ENCODE measurements at places on chromosomes 3 and 15.

DNA sequence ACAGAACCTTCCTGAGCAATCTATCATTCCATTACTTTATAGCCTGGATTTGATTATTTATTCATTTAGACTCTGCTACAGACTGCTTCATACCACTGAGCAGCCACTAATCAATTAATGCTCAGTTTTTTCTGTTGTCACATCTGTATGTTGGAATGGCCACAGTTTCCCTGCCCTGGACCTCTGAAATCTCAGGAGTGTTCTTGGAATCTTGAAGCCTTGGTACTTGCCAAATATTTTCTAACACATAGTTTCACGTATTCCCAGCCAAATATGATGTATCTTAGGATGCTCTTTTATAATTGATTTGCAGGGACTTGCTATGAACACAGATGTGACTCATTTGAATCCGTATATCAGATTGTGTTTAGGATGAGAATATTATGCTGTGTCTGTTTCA is 225.8 kb downstream of the TAFA4 start:
- DNase-seq, result no peak

DNA sequence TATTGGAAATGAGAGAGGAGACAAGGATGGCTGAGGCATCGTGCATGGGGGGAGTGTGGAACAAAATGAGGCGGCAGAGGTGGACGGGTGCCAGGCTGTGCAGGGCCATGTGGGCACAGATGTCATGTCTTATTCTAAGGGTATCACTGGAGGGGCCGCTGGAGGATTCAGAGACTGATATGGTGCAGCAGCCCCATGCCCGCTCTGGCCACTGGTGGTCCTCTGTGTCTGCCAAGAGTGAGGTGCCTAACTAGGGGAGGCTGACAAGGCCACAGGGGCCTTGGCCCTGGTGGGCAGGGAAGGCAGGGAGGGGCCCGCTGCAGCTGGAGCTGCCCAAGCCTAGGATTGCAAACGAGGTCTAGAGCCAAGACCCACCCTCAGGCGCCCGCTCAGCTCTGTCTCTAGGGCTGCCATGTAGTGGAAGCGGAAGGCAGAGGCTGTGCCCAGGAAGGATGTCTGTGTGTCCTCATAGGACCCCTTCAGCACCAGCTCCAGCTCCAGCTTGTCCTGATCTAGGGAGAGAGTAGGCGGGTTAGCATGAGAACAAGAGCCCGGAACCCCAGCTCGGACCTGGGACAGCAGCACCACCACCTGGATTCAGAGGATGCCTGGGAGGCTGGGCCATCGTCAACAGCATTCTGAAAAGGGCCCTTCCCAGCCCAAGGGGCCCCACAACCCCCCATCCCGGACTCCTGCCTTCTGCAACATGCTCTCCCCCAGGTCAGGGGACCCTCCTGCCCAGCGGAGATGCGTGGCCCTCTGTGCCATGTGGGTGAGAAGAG is 11.3 kb downstream of the PLA2G4D start:
- no peak for DNase-seq

GRCh38 chr3:63309768-63310167 is 31.7 kb downstream of the SYNPR start:
- no peak for DNase-seq

GRCh38 chr3:32399030-32399620 is 7.5 kb downstream of the CMTM7 start:
- no peak for DNase-seq

GRCh38 chr15:73914145-73914544 is 12.1 kb upstream of the LOXL1 start:
- no peak for DNase-seq

DNA sequence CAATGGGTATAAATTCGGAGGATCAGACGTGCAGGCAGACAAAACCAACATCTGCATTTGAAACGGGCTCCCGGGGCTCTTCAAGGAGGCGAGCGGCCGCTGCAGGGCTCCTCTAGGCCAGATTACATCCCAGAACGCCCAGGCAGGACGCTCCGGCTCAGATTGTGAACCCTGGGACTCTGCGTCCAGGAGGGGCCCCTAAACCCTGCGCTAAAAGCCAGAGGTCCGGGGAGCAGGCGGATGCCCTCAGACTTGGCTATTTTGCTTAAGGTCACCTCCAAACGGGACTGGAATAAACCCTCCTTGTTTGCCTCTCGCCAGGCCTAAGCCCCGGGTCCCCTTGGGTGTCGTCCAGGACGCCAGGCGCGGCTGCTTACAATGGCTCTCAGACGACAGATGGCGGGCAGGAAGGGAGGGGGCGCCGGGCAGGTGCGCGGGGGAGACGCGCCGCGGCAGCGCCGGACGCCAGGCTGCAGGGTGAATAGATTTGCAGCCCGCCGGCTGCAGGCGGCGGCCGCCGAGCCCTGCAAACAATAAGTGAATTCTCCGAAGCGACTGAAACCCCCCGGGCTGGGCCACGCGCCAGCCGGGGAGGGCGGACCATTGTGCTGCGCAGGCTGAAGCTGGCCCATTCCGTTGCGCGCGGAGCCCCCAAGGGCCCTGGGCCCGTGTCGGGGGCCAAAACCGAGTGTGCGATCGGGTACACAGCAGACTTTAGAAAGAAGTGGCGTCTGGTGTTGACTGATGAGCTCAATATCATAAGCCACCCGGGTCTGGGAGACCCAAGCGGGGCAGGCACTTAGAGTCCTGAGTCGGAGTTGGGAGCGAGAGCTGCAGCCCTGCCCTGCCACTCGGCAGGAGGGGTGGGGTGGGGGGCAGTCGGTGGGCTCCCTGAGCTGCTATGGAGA is 32.3 kb upstream of the AMOTL2 start:
- no peak for DNase-seq

- DNase-seq, result no peak
These were observed 56.7 kb upstream of the CNTN4 start for GRCh38 chr3:2041931-2042330.

DNA sequence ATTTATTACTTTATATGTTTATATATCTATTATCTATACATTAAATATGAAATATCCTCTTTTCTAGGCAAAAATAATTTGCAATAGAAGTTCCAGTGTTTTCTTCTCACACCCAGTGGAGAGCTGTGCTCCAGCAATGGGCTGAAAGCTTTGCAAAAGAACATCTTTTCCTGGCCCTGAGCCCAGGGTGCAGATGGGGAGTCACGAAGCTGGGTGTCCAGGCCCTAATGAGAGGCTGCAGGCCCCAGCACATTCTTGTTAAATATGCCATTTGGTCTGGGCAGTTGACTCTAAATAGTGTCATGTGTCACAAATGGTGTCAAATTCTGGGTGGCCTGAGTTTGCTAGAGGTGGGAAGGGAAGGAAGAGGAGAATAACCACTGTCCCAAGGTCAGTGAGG is 5.7 kb downstream of the NTRK3 start:
- DNase-seq, result no peak

- peak; percentile 51 for DNase-seq
These were observed 311.3 kb downstream of the SLC9A9 start for GRCh38 chr3:143536817-143537535.

DNA sequence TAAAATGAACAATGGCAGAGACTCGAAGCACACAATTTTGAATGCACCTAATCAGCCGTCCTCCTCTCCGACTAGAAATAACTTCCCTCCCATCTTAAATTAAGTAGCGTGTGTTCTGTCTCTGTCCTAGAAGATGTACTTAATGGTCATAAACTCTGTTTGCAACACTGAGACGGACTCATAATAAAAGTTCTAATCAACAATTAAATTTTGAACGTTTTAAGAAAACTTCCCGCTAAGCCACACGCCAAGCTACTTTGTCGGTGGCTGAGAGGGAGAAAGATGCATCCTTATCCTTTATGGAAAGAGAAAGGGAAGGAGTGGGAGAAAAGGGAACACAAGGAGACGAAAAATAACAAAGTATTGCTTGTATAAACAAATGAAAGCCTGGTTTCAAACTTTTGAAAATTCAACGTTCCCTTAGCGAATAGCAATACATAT is 989 bp downstream of the GNB4 start:
- DNase-seq, result no peak

DNA sequence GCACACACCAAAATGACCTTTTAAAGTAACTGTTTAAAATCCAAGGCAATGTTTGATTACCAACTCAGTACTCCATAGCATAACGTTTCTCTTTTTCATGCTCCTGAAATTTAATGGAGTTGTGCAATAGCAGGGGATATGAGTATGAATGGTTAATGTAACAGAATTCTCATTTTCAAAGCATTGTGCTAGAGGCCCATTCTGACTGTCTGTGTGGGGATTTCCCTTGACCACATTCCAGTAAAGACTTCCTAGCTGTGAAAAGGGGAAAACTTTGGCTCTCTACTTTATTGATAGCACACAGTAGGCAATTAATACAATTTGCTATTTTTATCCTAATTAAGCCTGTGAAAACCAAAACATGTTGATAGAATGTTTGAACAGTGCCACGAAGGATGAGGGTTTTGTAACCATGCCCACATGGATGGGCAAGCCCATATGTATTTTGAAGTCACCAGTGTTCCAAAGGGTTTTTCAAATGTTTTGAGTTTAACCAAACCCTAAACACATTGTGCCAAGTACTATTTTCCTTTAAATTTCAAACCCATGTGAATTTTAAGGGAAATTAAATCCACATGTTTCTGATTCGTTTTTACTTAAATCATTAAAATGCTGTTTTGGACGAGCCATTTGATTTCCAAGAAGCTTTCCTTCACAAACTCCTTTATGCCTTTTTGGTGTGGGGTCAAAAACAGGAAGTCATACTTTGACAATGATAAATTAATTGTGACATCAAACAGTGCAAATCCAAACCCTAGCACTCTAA is 261.2 kb downstream of the SHOX2 start:
- DNase-seq, result peak; percentile 50

GRCh38 chr15:100536733-100537132 is 8.0 kb upstream of the CERS3 start:
- DNase-seq, result no peak

DNA sequence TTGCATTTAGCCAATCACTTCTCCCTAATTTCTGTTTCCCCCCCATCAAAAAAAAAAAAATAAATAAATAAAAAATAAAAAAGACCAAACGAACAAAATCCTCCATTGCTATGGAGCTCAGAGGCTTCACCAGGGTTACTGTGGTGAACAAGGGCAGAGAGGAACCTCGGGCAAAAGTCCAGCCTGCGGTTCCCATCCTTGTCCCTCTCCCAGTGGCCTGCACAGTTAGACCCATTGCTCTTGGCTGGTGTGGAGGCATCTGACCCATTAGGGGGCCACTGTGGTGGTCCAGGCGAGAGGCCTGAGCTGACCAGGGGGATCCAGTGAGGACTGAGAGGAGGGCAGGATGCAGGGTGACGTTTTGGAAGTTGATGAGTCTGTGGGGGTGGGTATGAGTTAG is 18.8 kb downstream of the CORO2B start:
- DNase-seq, result no peak

- no peak for DNase-seq
These were observed 863 bp downstream of the PSMA4 start for GRCh38 chr15:78540871-78541743.

DNA sequence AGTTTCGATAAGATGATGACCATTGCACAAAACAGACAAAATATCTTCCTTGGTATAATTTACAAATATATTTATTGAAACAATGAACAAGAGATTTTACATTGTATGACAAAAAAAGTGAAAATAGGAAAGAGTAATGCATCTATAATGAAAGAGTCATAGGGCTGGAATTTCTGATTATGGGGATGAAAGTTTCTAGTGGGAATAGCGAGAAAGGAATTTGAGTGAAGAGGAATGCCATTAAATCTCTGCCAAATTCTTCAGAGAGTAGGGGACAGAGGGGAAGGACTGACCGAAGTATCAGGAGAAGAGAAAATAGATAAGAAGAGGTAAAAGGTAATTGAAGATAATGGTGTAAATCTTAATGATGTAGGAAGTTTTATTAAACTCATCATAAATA is 125.4 kb downstream of the VGLL3 start:
- DNase-seq, result no peak

DNA sequence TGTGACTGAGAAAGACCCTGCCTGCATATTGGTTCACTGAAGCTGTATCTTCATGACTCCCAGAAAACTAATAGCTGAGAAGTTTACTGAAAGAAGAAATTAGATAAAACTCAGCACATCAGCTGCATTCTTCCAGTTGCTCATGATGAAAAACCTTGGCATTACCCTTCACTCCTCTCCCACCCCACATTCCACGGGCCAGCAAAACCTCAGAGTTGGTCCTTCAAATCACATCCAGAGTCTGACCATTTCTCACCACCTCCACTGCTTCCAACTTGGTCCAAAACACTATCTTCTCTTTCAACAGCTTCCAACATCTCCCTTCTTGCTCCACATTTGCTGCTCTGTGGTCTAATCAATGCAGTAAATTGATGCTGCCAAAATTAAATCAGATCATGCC is 97.1 kb downstream of the CD47 start:
- DNase-seq, result no peak

GRCh38 chr3:51471775-51472652 is 27.8 kb downstream of the DCAF1 start:
- DNase-seq, result no peak

DNA sequence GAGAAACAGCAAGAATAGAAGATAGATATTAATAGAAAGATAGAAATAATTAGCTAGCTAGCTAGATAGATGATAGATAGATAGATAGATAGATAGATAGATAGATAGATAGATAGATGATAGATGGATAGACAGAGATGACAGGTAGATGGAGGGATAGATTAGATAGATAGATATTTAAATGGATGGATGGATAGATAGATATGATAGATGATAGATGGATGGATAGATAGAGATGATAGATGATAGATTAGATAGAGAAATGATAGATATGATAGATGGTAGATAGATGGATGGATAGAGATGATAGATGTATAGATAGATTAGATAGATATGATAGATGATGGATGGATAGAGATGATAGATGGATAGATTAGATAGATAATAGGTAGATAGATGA is 8.3 kb upstream of the ATP10A start:
- no peak for DNase-seq

DNA sequence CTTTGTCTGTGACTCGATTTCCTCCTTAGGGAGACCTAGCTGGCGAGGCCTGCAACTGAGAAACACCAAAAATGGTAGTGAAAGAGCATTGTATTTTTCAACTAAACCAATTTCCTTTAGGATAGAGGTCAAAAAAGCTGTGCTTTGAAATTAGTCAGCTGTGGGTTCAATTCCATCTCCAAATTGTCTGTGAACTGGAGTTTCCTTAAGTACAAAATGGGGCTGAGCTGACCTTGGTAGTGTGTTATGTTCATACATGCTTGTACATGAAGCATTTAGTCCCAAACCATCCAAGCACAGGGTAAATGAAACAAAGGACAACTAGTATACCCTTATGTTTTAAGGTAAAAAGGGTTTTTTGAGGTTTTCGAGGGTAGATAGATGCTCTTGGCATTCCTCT is 99.3 kb downstream of the RARB start:
- no peak for DNase-seq

- no peak for DNase-seq
These were observed 2.6 kb upstream of the PLXNA1 start for GRCh38 chr3:126980266-126980811.

GRCh38 chr15:31471731-31472430 is 145.2 kb downstream of the KLF13 start:
- DNase-seq, result peak; percentile 58

DNA sequence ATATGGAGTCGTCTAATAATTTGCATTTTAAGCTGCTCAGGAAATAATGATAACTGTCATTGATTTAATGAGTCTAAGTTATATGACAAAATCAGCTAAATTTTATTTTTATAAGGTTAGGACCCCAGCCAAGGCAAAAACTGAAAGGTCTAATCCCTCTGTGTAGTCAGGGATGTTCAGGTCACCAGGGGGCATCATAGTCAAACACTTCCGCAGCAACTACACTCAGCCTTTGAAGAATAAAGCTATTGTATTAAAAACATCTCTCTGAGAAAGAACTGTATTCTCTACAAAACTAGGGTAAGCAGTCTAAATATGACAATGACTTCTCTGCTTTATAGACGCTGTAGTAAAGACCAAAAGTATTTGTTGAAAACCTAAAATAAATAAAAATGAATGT is 15.0 kb downstream of the INTS14 start:
- no peak for DNase-seq
